ENCODE measurements at places on chromosomes 3 and 15.
A peak's percentile ranks its signal among the peaks of the same experiment; 100 is the strongest.

GRCh38 chr15:43151688-43152087, 18.3 kb downstream of the TMEM62 start:
- no peak for DNase-seq

DNA sequence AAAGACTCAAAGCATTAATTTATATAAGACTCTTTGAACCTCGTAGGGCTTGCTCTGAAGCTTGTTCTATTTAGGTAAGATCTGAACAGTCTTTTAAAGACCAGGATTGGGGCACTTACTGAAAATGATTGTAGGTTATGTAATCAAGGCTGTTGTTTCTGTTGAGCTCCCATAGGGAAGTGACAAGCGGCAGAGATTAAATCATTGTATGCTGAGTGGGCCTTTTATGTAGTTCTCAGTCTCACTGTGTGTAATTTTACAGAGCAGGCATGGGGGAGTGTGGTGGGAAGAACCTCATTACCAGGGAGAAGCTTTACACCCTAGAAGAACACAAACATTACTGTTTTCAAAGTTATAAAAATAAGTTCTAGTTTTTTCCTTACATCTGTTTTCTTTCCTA, 160.0 kb upstream of the SNTN start:
- no peak for DNase-seq

DNA sequence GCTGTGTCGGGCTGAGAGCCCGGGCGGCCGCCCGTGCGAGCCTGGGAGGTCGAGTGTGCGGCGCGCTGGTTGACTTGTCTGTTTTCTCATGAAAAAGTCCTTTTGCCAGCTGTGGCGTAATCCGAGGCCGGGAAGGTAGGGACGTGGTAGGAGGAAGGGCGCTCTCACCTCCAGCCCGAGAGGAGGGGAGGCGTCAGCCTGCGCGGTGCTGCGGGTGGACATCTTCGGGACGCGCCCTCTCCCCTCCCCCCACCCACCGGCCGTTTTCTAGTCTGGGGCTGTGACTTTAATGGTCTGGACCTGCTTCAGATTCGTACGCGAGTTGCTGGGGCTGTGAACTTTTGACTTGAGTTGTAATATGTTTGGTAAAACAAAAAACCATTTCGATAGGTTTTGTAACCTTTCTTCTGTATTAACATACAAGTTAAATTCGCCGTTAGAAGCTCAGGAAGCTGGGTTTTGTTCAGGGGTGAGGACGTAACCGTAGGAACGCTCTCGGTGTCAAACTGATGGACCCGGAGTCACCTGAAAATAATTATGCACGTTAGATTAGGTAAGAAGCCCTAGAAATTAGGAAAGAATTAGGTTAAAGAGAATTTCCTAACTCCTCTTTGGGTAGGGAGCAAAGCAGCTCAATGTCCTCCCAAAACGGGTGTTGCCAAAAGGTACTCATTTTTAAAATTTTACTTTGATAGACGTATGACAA, 762 bp downstream of the NCK1 start:
- peak; percentile 56 for DNase-seq

DNA sequence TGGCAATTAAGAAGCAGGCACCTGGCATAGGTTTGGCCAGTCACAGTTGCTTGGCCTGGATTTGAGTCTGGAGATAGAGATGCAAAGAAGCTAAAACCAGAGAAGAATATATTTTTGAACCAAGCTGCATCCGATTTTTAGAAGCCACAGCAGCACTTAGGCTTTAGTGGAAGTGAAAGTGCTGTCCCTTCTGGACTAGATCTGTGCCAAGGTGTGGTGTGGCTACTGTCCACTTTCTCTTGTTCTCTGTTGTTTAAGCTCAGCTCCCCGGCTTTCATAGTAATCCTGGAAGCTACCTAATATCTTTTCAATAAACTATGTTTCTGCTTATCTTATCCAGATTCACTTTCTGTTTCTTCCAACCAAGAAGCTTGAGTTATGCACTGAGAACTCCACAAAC, 183.4 kb upstream of the THRB start:
- no peak for DNase-seq

DNA sequence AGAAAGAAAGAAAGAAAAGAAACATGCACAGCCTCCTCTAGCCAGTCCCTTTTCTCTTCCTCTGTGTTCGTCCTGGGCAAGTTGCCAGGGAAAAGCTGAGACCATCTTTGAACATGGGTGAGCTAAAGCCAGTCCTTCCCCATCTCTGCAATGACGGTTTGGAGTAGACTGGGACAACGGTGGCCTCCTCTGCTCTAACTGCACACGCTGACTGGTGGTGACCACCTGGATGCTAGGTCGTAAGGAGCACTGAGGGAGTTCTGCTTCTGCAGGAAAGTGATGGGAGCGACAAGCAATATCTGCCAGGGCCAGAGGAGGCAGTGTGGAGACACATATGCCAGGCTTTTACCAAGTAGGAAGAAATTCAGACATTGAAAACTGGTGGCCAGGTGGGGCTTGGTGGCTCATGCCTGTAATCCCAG, 111.7 kb downstream of the NUP210 start:
- peak; percentile 41 for DNase-seq

Data from HTR-8/SVneo (cell line).